ENCODE measurements at places on chromosomes 7 and 10. TPM values are rescaled to one million over a fixed set of nuclear protein-coding genes. Genes with fewer than 3 reads are reported as not detected.

Gene TMEM139
- not detected for total RNA-seq

Gene NKX2-3
- total RNA-seq: not detected

Gene FAM25A
- total RNA-seq: not detected

Gene PRPS1L1
- total RNA-seq: not detected

Gene TAS2R41
- not detected for total RNA-seq

Gene TMEM273
- not detected for total RNA-seq

Gene GLI3
- 4.4 TPM for total RNA-seq

Gene IFIT1B
- not detected for total RNA-seq

Gene ZDHHC4
- 84.8 TPM for total RNA-seq

Gene PLEKHS1
- not detected for total RNA-seq

Gene PDK4
- total RNA-seq: 0.46 TPM

Gene HTR5A
- total RNA-seq: not detected

Gene CYP3A7
- not detected for total RNA-seq

Gene SDK1
- 8.3 TPM for total RNA-seq

Gene CCDC172
- total RNA-seq: not detected

Gene CELF2
- 59.5 TPM for total RNA-seq

Gene SLC18A2
- total RNA-seq: not detected

Gene SLC25A28
- 15.9 TPM for total RNA-seq

Gene MAT1A
- not detected for total RNA-seq

Gene MYOF
- 242 TPM for total RNA-seq

Data from LHCN-M2 (cell line).